ENCODE measurements at places on chromosomes 1 and 21.

DNA sequence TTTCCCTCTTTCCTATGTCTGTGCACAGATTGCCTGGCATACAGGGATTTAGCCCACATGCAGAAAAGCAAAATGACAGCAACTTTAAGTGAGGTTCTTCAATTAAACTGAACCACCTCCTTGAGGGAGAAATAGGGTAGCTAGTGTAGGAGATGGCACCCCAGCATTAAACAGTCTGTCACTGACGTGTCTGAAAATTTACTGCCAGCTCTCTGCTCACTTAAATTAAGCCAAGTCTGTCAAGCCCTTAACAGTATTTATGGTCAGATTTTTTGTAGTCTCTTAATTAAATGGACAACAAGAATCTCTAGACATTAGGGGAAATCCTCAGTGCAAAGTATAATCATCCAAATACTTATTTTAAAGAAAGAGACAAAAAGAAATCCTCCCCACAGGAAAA lies 696.5 kb upstream of the PTBP2 start:
- DNase-seq, result no peak

DNA sequence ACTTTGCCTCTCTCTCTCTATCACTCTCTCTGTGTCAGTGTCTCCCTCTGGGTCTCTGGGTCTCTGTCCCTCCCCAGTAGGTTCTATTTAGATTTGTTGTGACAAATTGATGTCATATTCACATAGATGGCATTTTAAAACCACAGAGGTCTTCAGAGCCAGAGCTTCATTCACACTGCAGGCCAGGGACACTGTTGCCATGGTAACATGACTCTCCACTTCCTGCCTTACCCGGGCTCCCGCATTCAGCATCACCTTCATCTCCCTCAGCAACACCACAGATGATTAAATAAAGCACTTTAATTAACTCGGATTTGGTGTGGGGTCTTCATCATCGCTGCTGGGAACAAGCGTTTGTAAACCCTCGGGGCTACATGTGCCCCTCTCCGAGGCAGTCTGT lies 132.6 kb downstream of the ETS2 start:
- no peak for DNase-seq

- peak; percentile 80 for DNase-seq
These were observed 689 bp downstream of the NASP start for GRCh38 chr1:45584351-45585109.

DNA sequence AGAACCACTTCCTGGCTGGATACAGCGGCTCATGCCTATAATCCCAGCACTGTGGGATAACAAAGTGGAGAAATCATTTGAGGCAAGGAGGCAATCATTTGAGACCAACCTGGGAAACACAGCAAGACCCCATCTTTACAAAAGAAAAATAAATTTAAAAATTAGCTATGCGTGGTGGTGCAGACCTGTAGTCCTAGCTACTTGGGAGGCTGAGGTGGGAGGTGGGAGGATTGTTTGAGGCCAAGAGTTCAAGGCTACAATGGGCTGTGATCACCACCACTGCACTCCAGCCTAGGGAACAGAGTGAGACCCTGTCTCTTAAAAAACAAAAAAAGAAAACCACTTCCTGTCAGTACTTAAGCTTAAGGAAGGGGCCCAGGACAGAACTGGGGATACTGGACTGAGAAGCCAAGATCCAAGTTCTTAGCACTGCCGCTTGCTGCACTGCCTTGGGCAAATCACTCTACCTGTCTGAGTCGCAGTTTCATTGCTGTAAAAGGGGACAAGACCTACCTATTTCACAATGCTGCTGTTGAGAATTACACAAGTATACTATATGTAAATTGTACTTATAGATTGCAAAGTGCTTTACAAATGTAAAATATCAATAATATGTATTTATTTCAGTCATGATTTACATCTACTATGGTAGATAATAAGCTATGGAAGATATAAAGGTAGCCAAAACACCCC lies 154.9 kb downstream of the RERE start:
- DNase-seq, result no peak

GRCh38 chr1:72557446-72558049 lies 275.2 kb upstream of the NEGR1 start:
- no peak for DNase-seq

GRCh38 chr1:17684810-17685209 lies 70.3 kb upstream of the ACTL8 start:
- no peak for DNase-seq

- no peak for DNase-seq
These were observed 187.1 kb upstream of the CACYBP start for GRCh38 chr1:174812656-174813055.

DNA sequence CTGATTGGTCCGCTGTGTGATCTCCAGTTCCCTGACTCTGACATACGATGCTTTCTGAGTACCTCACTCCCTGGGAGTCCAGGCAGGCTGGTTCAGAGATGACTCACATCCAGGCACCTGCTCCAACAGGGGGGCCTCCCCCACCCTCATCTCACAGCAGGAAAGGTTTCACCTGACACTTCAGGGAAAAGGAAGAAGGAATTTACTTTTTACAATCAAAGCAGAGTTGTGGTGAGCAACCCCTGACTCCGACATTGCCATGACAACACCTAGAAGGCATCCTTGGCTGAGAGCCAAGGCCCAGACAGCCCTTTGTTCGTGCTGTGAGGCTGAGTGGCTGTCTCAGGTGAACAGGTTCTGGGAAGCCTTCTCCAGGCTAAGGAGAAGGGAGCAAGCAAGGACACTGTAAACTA lies 164.6 kb upstream of the GJB5 start:
- no peak for DNase-seq

DNA sequence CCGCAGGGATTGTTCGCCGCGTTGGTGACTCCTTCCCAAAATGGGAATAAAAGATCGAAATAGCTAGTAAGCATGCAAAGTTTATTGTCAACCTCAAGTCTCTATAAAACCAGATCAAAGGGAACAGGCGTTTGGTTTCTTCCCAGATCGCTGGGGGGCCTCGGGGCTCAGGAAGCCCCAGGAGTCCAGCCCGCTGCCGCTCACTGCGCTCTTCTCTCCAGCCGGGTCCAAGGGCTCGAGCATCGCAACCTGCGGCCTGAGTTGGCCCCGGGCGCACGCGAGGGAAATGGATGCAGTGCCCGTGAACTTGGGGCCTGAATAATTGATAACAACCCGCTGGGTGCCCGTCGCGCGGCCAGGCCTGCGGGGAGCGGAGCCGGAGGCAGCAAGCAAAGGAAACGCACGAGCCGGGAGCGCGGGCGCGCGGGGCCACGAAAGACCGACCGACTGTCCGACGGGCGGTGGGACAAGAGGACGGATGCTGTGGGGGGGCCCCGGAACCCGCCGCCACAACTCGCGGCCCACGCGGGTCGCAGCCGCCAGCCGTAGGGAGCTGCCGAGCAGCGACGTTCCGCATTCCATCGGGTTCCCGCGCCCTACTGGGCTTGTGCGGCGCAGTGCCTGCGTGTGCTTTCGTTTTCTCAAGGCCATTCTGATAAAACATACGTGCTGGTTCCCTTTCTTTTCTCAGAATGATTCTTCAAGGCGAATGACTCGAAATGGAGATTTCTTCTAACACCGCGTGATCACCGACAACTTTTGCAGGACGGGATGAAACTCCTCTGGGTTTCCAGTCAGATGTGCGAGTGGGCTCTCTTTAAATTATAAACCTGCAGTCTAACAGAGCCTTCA lies 14.0 kb upstream of the ALX3 start:
- DNase-seq, result no peak

DNA sequence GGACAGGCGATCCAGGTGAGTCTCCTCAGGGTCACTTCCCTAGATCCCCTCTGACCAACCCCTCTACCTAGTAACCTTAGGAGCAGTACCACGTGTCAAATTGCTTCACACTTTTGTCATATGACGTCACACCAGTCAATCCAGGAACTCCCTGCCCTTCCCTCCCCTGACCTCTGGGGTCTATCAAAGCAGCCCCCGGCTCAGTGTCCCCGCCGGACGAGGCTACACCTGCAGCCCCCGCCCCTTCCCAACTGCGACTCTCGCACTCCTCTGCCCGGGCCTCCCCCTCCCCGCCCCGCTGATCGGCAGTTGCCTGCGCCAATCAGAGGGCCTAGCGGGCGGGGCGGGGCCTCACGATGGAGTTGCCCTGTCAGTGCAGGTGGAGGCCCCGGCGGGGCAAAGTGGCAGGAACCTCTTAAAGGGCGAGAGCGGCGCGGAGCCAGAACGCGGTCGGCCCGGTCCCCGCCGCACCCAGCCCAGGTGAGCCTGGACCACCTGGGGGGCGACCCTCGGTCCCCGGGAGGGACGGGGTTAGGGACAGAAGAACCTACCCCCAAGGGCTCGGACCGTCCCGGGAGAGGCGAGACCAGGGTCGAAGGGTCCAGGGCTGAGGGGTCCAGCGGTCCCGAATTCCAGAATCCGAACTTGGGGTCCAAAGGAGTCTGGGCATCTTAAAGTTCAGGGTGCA lies 27.5 kb upstream of the EPB41 start:
- DNase-seq, result peak; percentile 77

- DNase-seq, result no peak
These were observed 44.9 kb downstream of the SYNJ1 start for GRCh38 chr21:32682696-32683474.

- no peak for DNase-seq
These were observed 5.3 kb upstream of the MAP3K7CL start for GRCh38 chr21:29125191-29125590.

GRCh38 chr1:93681101-93681988 lies at the start of gene BCAR3:
Gene BCAR3, minus strand, starts transcription at chr1:93681837. Its CDS starts 6,907 bp downstream, at chr1:93674930.
- no peak for DNase-seq

DNA sequence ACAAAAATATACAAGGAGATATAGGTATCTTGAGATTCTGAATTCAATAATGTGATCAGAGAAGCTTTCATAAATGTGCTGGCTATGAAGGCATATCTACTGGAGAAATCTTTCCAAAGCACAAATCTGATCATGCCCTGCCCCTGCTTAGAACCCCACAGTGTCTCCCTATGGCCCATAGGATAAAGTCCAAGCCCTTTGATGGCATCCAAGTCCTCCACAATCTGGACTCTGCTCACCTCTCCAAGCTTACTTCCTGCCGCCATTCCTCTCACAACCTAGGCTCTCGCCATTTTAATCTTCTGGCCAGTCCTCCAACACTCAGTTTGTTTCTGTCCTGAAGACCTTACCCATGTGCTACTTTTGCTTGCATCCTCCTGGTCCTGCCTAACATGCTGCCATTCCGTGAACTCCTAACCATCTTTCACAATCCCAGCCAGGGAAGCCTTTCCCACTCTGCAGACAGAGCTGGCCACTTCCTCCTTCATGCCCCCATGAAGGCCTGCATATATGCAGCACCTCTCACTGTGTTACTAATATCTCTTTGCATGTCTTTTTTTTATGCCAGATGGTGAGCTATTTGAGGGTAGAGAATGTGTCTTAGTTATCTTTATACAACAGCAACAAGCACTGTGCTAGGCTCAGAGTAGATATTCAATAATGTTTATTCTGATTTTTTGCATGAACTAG lies 5.6 kb upstream of the ATP1A1 start:
- no peak for DNase-seq

GRCh38 chr1:20152599-20152930 lies 13.4 kb downstream of the PLA2G2F start:
- DNase-seq, result no peak

DNA sequence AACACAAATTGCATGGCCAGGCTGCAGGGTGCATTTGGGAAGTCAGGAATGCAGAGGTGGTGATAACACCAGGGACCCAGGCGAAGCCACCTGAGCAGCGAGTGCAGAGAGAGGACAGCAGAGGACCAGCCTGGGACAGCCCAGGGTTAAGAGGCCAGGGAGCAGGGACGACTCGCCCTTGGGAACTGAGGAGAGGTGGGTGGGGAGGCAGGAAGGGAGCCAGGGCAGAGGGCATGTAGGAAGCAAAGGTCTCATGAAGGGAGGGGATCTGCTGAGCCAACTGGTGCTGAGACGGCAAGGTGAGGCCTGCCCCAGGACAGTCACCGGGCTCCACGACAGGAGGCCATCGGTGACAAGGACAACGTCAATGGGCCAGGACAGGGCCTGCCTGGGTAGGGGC lies 16.4 kb downstream of the KIF17 start:
- DNase-seq, result no peak

GRCh38 chr1:98737835-98738234 lies 76.3 kb downstream of the SNX7 start:
- no peak for DNase-seq

Data from stimulated activated CD8-positive, alpha-beta memory T cell treated with anti-CD3 and anti-CD28 coated beads, Interleukin-7, amount 100 ng/mL, for 24 hours (primary cell).